ENCODE measurements at places on chromosomes 2 and 18.
A peak's percentile ranks its signal among the peaks of the same experiment; 100 is the strongest.

GRCh38 chr18:46474487-46475389, 182.3 kb downstream of the LOXHD1 start:
- peak; percentile 74 for DNase-seq

GRCh38 chr2:99998651-99999320, 143.6 kb downstream of the AFF3 start:
- DNase-seq: no peak

DNA sequence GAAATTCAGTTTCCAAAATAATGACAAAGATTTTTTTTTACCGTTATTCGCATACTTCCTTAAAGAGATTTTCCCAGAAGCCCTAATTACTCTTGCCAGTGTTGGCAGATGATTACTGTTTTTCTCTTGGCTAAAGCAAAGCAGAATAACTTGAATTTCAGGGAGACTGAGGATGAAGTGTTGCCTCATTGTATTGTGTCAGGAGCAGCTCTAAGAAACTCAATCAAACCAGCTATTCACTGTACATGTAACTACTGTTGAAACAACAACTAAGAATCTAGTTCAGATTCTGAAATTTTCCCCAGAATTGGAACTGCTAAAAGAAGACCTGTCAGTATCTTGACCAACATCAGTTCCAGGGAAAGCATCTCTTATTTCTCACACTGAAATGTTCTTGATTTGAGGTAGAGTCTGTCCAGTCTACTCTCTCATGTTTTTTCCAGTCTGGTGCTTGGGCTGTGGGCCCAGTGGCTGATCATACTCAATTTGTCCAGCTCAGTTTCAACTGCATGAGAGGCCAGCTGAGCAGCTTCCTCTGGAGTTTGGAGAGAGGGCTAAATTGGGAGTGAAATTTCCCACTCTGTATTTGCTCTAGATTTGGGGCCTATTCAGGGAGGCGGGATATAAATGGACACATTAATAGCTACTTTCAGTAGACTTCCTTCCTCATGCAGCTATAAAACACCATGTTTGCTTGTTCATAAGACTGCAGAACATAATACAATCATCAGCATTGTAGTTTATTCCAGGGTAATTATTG, 78.5 kb downstream of the PPP1R1C start:
- DNase-seq: no peak

GRCh38 chr2:195560209-195560895, 96.7 kb upstream of the SLC39A10 start:
- DNase-seq: no peak

DNA sequence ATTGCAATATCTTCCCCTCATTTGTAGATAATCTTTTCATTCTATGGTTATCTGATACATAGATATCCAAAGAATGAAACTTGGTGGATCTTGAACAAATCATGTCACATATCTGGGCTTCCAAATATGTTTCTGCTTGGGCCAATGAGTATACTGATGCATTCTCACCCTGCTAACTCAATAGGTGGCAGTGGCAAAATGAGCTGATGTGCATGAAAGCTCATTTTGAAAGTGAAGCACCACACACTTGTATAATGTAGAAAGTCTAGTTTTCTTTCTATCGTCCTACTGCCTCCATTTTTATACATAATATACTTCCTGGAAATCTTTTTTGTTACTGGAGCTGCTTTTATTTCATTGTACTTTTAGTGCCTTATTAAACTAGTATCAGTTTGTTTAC, 208.2 kb downstream of the PRKCE start:
- DNase-seq: no peak

DNA sequence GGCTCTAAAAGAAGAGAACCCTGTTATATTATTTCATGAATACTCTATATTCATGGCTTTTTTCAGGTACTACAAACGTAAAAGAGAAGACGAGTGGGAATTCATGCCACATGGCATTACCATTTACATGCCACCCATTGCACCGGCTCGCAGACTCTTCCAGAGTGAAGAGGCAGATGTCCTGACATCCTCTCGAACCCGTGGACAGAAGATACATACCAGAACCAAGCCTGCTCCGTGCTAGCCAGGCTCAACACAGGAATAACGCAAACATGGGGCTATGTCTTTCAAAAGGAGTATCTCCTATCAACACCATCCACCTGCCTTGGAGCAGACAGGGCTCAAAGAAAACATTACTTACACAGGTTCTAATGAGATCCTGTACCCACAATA, 168.8 kb downstream of the THADA start:
- no peak for DNase-seq

GRCh38 chr2:207683438-207683837, 28.0 kb upstream of the CCNYL1 start:
- DNase-seq: no peak

GRCh38 chr18:45171679-45172191, 443.5 kb upstream of the SLC14A2 start:
- no peak for DNase-seq

GRCh38 chr2:8049851-8050571, 631.8 kb upstream of the ID2 start:
- DNase-seq: no peak

GRCh38 chr2:146666340-146666739, 1178.5 kb upstream of the ACVR2A start:
- no peak for DNase-seq

- no peak for DNase-seq
Measured at GRCh38 chr2:236674238-236674637, 104.6 kb downstream of the ACKR3 start.

- DNase-seq: no peak
Measured at GRCh38 chr2:222707689-222708273, 36.3 kb downstream of the MOGAT1 start.

GRCh38 chr2:1971124-1971523, 226.8 kb upstream of the PXDN start:
- DNase-seq: no peak

- DNase-seq: no peak
Measured at GRCh38 chr2:136106505-136106904, 11.4 kb downstream of the CXCR4 start.

GRCh38 chr2:109703798-109704197, 89.6 kb downstream of the SOWAHC start:
- no peak for DNase-seq

- DNase-seq: peak; percentile 61
Measured at GRCh38 chr18:47754311-47755101, 176.0 kb downstream of the SMAD2 start.

GRCh38 chr2:88188748-88189147, 18.6 kb downstream of the THNSL2 start:
- no peak for DNase-seq

DNA sequence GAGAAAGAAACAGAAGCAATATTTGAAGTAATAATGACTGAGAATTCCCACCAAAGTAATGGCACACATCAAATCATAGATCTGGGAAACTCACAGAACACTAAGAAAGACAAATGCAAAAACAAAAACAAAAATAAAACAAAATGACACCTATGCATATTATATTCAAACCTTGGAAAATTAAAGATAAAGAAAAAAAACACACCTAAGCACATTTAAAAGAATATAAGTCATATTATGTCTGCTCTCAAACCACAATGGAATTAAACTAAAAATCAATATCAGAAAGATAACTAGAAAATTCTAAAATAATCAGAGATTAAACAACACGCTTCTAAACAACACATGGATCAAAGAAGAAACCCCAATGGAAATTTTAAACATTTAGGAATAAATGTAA, 59.7 kb upstream of the GALNT5 start:
- no peak for DNase-seq

DNA sequence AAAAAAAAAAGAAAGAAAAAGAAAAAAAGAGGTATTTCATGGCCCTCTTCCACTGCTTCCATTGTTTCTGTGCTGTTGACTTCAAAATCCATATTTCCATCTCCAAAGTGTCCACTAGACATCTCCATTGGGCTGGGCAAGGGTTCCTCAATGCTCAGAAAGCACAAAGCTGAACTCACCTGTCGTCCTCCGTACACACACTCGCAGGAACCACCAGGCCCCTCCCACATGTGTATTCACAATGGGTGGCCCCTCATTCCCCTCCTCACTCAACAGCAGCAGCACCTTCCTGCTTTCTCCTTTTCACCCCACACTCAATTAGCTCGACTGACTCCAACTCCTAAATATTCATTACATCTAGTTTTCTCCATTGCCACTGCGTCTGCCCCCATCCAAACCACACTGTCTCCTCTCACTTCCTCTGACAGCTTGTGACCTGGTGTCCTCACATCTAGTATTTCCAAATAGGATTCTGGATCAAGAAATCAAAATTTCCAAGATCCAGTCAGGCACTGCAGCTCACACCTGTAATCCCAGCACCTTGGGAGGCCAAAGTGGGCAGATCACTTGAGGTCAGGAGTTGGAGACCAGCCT, 25.2 kb downstream of the OSBPL1A start:
- DNase-seq: no peak

GRCh38 chr18:60593249-60593648, 220.7 kb upstream of the MC4R start:
- no peak for DNase-seq

GRCh38 chr2:144032566-144032965, 487.4 kb downstream of the ZEB2 start:
- no peak for DNase-seq

DNA sequence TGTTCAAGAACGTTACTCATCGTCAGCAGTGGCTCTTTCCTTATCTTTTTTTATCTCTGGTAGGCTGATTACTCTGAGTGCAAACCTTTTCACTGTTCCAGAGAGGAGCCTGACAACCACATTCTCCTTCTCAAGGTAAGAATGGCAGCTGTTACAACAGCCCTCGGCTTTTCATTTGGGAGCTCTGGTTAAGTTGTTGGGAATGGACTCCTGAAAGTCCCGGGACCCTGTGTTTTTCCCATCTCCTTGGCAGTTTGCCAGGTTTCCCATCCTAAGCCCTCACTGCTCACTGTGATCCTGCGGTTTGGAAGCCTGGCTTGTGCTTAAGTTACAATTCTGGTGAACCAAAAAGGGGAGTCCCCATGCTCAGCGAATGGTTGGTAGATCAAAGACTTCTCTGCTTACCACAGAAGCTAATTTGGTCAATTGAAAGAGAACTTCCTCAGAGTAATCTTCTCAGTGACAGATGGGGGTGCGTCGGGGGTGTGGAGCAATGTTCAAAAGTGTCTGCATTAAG, 122.3 kb downstream of the LYPD6B start:
- DNase-seq: no peak

- no peak for DNase-seq
Measured at GRCh38 chr2:26649322-26649721, 8.2 kb upstream of the CIB4 start.

- no peak for DNase-seq
Measured at GRCh38 chr2:65024149-65024829, 31.9 kb upstream of the CEP68 start.

DNA sequence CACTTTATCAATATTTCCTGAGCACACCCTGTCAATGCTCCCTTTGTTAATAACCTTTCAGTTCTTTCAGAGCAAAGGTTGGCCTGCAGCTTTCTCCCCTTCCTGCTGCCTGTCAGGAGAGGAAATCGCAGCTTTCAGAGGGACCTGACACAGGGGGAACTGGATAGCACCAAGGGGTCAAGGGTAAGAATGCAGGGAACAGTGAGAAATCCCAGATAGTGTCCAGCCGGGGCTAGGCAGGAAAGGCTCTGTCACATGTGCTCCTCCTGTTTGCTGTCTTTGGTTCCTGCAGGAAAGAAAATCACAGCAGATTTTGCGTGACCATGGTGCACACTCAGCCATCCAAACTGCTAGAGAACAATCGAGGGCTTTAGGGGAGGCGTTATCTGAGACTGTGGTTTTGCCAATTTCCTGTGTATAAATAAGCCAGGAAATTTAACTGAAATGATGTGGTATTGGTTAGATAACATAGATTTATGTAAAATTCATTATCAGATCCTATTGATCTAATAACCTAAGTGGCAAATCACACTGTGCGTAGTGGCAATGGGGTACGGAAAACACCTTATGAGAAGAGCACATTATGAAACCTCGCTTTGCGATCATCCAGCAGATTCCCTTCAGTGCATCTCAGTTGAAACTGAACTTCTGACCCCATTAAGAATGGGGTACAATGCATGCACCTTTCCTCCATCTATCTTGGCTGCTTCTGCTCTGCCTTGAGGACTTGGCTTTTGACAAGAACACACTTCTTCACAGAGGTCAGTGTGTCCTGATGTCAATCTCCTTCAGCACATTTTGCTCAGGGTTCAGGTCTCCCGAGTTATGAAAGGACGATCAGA, 178.0 kb downstream of the ICOS start:
- DNase-seq: no peak

DNA sequence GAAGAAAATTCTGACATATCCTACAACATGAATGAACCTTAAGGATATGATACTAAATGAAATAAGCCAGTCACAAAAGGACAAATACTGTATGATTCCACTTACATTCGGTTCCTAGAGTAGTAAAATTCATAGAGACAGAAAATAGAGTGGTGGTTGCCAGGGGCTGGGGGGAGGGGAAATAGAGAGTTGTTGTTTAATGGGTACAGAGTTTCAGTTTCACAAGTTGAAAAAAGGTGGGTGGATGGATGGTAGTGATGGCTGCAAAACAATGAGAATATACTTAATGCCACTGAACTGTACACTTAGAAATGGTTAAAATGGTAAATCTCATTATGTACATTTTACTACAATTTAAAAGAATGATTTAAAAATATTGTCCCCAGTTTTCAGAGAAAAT, 53.3 kb upstream of the NFU1 start:
- no peak for DNase-seq

DNA sequence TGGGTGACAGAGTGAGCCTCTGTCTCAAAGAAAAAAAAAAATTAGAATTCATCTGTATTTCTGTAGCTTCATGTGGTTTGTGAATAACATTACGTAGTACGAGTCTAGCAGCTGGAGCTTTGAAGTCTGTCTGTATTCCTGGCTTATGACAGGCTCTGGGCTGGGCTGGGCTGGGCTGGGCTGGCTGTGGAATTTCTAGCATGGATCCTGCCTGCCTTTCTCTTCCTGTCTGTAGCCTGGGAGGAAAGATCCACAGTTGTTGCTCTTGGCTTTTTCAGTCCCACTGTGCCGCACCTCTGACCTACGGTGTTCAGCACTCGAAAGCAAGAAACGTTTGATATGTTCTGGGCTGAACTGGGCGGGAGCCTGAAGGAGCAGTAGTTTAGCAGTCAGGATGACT, 55.4 kb downstream of the BOLA3 start:
- no peak for DNase-seq

DNA sequence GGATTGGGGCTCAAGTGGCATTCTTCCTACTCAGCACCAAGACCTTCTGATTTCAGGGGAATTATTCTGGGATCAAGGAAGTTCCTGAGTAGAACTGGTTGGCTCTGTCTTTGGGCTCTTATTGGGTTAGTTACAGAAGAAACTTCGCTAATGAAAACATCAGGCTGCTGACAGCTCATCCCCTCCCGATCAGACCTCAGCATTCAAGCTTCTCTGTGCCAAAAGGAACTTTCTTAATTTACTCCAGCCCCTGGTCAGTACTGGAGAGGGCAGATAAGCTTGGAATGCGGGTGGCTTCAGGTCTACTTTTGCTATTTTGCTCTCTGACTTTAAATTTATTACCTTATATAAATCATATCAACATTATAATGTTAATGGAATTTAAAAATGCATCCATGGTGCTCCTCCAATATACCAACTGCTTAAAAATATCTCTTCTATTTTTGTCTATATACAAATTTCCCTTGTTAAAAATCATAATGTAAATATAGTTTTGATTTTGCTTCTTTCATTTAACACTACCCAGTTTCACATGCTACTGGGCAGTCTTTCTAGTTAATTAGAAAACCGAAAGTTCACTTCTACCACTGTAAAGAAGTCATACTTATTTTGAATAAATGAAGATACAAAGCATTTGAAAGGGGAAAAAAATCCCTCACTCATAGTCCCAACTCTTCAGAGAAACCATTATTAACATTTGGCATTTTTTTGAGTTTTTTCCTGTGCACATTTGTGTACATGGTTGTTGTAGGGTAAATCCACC, 34.4 kb downstream of the PCARE start:
- DNase-seq: no peak
